ENCODE measurements at places on chromosomes 5 and 9.

DNA sequence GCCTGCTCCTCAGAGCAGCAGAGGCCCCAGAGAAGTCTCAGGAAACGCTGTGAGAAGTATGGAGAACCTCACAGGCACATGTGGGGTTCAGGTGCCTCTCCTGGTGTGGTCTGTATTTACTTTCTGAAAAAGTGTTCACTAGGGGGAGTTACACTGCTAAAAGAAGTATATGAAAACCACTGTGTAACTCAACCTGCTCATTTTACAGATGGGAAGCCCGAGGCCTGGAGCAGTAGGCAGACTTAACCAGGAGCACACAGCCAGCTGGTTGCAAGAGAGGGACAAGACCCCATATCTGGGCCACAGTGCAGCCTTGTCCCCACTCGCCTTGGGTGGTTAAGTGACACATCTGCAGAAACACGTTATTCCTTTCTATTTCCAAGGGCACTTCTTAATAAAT is 112.8 kb upstream of the SAP30L start:
- DNase-seq: no peak

DNA sequence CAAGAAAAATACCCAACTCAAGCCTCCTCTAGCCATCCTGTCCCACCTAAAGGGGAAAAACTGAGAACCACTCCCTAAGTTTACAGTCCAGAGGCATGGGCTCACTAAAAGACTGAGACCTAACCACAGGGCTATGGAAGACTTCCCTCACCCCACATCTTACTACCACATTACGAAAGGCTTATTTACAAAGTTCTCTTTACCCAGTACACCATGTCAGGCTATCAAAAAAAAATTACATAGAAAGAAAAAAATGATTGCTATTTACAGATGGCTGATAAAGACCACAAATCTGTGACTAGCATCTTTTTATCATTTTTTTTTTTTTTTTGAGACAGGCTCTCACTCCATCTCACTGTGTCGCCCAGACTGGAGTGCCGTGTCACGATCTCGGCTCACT is 69.7 kb upstream of the TNPO1 start:
- DNase-seq: no peak

DNA sequence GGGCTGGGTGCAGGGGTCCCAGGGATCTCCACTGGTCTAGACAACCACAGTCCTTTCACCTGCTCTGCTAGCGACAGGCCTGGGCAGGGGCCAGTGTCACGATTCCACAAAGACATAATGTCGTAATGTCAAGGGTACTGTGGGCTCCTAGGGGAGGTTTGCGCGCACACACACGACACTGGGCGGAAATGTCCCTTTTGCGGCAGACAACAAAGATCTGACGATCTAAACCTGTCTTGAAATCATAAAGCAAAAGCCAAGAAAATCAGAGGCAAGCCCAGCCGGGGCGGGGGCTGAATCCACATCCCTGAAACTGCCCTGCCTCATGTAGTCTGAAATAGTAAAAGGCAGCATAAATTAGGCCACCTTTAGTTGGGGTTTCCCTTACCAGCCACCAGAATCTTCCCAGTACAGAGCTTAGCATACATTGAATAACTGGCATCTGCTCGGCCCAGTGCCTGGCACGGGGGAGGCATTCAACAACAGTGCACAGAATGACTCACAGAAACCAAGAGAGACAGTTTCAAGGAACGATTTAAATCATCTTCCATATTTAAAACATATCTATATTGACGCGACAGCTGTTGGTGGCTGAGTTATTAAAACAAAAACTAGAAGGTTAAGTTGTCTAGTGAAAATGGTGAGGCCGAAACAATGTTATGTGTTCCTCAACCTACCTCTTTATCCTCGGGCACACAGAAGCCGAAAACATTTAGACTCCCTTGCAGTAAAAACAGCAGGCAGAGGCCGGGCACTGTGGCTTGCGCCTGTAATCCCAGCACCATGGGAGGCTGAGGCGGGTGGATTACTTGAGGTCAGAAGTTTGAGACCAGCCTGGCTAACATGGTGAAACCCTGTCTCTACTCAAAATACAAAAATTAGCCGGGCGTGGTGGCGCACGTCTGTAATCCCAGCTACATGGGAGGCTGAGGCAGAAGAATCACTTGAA is 151.0 kb downstream of the MYO10 start:
- DNase-seq: no peak

DNA sequence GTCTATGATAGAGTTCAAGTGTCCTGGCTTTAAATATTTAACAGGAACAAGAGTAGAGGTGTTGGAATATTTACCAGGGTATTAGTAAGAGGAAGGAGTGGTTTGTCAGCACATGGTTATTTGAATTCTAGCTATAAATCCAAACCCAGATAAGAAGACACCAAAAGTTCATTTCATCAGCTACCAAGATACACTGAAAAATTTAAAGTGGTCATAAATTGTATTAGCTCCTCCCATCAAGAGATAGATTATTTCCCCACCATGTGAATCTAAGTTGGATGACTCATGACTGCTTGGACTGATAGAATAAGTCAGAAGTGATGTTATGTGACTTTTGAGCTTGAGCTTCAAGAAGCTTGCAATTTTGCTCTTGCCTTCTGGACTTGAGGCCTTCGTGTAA is 72.1 kb upstream of the GRAMD2B start:
- no peak for DNase-seq

GRCh38 chr9:37218800-37219425 is 98.5 kb downstream of the ZCCHC7 start:
- no peak for DNase-seq

GRCh38 chr9:91116711-91117110 is 245.0 kb downstream of the AUH start:
- DNase-seq: no peak

DNA sequence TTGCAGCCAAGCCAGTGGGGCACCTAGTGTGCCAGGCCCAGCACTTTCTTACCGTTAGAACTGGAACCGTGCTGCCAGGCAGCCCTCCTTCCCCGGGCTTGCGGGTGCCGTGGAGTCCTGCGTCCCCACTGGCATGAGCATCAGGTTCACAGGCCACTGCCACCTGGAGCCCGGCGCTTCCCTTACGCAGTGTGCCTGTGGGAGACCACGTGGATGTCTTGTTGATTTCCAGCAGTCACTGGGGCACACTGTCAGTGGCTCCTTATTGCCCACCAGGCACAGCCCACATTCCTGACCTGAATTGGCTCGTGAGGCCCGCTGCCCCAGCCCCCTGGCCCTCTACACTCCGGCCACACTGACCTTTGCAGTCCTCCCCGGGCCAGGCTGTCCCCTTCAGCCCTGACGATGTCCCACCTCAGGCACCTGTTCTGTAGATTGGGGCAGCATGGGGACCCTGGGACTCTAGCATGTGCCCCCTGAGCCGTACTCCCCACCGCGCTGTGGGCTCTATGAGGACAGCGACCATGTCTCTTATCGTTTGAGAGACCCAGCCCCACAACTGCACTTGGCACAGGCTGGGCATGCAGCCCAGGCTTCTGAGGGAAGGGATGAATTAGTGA is 10.4 kb upstream of the CEL start:
- DNase-seq: no peak
